Stimulated activated CD4-positive, alpha-beta T cell treated with anti-CD3 and anti-CD28 coated beads, Interleukin-1b, Interleukin-23, amount 100 ng/mL, for 4 hours (primary cell): ENCODE measurements at places on chromosomes 2 and 18.

GRCh38 chr2:189393440-189394111 lies 47.7 kb upstream of the WDR75 start:
- DNase-seq: no peak

DNA sequence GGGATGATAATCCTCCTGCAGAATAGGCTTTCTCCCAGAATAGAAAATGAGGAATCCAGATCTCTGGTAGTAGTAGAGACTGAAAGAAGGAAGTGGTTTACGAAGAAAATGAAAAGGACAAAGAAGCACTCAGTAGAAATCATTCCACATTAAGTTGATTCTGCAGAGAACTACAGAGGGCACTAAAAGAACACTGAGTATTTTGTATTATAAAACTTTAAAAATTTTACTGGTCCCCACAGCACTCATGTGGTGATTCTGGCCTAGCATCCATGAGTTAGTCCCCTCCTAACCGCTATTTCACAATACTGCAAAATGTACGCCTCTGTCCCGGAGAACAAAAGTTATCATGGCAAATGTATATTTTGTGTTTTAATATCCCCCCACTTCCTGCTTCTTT lies 42.9 kb upstream of the SLC35F5 start:
- no peak for DNase-seq

- DNase-seq: no peak
Measured at GRCh38 chr2:11102466-11102865, 52.8 kb upstream of the SLC66A3 start.

DNA sequence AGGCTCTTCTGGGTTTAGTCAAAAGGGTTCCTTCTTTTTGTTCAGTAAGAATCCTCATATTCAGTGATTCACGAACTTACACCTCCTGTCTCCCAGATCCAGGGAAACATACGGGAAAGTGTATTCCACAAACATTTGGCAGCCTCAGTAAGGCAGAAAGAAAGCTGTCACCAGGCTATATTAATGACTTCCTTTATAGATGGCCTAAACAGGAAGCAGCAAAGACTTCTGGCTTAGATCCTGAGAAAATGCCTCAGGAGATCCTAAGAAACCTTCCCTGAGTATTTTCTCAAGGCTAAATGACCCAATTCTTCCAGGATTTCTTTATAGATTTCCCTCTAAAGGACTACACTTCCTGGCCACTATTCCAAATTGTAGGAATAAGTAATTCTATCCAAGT lies 1995.5 kb upstream of the CELF4 start:
- no peak for DNase-seq

DNA sequence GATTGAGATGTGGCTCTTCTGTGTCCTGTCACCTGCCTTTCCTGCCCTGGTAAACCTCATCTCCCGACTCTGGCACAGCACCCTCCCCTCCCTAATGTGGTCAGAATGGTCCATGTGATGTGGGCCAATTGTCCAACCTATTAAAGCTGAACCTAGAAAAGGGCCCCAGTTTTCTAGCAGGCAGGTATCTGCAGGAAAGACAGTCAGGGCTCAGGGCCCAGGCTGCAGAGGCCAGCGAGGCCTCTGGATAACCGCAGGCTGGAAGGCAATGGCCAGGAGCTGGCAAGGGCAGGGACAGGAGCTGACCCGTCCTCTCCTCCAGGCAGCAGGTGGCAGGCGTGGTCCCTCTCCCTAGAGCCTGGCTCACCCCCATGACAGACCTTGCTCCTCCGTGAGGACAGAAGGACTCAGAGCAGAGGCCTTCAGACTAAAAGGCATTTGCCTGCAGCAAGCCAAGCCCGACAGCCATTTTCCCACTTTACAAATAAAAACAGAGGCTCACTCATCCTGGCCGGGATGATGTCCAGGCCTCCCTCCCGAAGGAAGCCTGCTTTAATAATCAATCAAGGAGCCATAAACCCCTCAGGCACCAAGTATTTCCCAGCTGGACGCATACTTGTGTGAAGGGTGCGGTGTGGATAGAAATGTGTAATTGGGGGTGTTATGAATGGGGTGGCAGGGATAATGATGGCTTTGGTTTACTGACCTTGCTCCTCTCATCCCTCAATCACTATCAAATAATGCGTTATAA lies 107.1 kb downstream of the TWIST2 start:
- DNase-seq: no peak

GRCh38 chr2:215503381-215503780 lies 67.5 kb upstream of the FN1 start:
- no peak for DNase-seq

- DNase-seq: peak; percentile 4
Measured at GRCh38 chr2:215435280-215435869, 493 bp downstream of the FN1 start.

- no peak for DNase-seq
Measured at GRCh38 chr2:133836691-133837345, 268.6 kb upstream of the NCKAP5 start.

DNA sequence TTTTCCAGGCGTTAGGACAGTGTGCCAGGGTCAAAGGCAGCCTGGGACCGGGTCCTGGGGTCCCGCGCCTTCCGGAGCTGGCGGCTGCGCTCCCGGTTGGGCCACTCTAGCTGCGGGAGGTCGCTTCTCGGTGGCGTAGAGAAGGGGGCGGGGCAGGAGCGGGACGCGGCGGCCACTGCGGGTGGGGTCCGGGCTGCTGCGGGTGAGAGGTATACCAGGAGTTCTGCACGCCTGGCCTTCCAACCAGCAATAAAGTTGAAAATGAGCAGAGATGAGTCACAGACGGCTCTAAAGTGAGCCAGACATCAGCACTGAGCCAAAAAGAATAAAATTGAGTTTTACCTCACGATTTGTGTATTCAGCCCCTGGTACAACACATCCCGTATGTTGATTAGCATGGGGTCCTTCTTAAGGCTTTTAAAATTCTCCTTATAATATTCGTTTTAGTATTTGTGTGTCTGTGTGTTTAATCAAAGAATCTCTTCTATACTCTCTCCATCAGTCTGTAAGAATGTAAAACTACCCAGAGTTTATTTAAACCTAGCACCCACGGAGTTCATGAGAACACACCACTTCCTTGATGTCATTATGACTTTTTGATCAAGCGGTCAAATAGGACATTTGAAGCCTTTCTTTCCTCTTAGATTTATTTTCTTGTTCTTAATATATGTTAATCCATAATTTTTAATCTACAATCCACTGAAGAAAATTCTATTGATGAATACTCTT lies at the start of gene C1GALT1C1L:
C1GALT1C1L (minus strand) TSS at position 108 of the 729 bp plus-strand sequence; CDS start at position 1, 107 bp downstream.
- DNase-seq: peak; percentile 22

GRCh38 chr2:85933753-85934594 lies 45.2 kb upstream of the ST3GAL5 start:
- no peak for DNase-seq

GRCh38 chr2:233656443-233656842 lies 15.3 kb upstream of the UGT1A9 start:
- DNase-seq: no peak

- no peak for DNase-seq
Measured at GRCh38 chr2:101464841-101465240, 10.1 kb downstream of the RFX8 start.

- no peak for DNase-seq
Measured at GRCh38 chr2:157067562-157067961, 189.9 kb upstream of the GALNT5 start.

DNA sequence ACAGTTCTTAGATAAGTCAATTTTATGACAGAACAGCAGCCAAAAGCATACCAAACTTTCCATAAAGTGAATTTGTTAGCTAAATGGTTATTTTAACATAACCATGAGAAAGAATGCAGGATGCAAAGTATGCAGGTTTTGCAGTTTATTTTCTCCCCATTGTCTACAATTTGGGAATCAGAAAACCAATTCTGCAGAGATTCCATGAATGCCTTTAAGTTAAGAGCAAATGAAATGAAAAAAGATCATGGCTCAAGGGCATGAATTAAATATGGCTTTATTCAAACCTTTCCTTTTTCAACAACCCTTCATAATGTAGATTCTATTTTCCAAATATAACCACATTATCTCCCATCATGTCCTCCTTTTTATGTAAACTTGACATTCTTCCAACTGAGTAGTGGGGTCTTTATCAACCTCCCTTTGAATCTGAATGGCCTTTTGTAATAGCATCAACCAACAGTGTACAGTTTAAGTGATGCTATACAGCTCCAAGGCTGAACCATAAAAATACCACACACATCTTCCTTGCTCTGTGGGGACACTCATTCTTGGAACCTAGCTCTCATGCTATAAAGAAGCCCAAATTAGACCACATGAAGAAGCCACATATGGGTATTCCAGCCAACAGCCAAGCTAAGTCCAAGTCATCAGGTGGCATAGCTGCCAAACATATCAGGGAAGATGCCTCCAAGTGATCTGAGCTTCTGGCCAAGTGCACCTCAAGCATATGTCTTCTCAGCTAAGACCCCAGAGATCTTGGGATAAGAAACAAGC lies 49.8 kb downstream of the PIAS2 start:
- no peak for DNase-seq

- no peak for DNase-seq
Measured at GRCh38 chr2:173150963-173151362, 75.3 kb downstream of the MAP3K20 start.

DNA sequence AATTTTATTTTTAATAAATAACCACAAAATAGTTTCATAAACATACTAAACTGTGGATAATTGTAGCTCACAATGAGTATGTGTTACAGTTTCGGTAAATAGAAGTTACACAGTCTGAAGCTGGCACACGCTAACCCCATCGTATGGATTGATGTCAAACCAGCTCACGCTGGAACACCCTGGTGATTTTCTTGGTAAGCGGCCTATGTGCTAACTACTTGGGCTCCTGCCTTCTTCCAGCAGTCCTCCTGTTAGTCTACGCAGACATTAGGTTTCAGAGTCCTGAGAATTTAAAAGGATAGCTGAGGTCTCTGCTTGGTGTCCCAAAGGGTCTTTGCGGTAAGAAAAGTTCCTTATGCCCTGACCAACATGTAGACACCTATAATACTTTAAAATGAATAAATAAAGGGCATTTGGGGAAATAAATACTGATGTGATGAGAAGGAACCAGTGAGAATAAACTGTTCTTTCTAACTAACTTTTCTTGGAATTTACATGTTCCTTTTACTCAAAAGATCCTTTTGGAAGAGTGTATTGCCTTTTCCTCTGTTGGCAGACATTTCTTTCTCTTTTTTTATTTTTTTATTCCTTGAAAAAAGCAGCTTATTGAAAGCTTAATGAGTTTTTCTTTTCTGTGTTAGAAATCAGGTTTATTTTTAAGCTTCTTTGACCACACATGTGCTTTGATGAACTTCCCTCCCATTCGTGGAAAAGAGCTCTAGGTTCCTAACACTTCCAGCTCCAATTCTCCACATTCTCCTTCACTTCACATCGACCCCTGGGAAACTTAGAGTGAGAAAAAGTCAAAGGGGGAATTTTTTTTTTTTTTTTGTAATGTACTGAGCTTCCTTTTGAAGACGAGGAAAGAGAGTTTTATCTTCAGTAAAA lies 322.2 kb downstream of the IRS1 start:
- no peak for DNase-seq

DNA sequence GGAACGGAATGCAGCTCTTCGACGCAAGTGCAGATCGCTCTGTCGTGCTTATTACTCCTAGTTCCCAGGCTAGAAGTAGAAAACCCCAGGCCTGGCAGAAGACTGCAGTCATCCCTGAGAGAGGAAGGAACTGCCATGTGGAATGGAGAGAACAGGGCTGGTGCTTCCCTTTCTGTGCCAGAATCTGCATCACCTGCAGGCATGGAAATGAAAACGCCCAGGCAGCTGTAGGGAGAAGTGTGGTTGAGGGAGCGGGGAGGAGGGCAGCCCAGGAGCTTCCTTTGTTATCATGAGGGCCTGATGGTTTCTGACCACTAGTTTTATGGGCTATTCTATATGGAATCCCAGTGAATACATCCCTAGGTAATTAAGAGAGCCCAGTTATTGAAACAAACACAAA lies 79.4 kb upstream of the SMIM21 start:
- DNase-seq: no peak

DNA sequence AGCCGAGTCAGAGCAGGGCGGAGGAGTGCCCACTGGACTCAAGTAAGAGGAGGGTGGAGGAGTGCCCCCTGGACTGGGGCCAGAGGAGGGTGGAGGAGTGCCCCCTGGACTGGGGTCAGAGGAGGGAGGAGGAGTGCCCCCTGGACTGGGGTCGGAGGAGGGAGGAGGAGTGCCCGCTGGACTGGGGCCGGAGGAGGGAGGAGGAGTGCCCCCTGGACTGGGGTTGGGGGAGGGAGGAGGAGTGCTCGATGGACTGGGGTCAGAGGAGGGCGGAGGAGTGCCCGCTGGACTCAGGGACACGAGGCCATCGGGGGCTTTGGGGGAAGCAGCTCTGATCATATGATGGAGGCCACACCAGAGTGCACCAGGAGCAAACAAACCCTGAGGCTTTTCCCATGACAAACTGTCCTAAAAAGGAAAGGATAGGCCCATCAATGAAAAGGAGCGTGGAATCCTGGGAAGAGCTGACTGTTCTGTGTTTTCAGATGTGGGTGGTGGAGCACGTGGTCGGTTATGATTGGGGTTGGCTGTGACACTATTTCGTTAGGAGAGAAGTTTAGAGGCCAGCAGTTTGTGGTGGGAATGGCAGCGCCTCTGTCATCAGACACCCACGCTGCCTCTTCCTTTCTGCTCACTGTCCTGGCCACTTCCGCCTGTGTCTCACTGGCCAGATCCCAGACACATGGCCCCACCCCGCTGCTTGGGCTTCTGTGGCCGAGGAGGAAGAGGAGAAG lies 24.5 kb upstream of the HPCAL1 start:
- DNase-seq: no peak

DNA sequence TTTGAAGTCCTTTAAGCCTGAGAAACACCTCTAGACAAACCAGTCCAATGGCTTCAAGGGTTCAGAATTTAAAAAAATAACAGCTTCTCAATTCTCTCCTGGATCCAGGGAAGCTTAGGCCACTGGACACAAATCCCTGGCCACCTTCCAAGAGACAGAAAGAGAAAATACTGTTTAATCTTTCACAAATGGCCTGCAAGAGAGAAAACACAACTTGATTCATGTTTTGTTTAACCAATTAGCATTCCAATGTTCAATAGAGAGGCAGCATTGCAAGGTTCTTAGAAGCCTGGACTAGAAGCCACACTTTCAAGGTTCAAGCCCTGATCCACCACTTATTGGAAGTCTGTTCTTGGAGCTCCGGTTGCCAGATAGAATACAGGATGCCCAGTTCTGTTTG lies 109.0 kb upstream of the PARD3B start:
- no peak for DNase-seq

DNA sequence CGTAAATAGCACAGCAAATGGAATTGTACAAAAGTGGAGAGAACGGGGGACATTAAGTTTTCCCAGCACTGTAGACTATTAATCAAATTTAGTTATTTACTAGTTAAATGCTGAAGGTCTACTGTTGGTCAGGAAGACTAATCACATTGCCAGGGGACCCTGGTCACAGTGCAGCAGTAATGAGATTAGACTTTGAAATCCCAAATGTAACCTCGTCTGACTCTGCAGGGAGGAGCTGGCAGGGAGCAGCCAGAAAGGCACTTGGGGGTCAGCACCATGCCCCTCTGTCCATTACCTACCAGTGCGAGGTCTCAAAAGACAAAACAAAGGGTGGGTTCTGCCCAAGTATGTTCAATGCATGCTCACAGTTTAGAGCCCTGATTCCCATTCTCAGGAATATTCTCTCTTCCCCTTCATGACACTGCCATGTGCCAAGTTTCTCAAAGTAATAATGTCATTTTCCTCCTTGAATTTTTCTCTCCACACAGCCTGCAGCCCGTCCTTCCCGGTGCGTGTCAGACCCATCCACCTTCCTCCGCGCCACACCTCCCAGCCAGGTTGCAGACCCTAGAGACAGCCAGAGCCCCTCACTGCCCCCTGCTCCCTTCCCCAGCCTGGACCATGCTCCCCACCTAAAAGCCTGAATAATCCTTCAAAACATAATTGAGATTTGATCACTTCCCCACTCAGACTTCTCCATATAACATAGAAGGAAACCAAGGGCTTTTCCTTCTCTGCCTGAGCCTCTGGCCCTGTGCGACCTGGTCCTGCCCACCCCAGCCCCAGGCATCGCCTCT lies 52.5 kb downstream of the TMEM18 start:
- no peak for DNase-seq
